CD8-positive, alpha-beta T cell (primary cell): ENCODE measurements at places on chromosomes 5 and 9.
A peak's percentile ranks its signal among the peaks of the same experiment; 100 is the strongest.

GRCh38 chr5:157574456-157575380 is 857 bp downstream of the ADAM19 start:
- DNase-seq, result peak; percentile 26

GRCh38 chr9:135613946-135614805 is 25.2 kb downstream of the GLT6D1 start:
- no peak for DNase-seq

DNA sequence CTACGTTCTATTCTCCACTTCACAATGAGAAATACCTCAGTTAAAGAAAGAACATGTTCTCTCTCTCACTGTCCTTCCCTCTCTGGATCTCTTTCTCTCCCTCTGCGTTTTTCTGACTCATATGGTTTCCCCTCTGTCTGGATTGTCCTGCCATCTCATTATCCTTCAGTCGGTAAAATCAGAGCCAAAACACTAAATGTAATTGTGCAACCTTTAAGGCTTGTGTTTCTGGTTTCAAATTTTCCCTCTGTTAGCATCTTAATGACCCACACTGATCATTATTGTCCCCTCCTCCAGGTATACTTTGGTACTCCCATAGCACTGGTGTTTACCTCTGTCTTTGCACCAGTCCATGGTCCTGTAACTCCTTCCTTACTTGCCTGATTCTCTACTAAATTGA is 509.4 kb upstream of the C9orf72 start:
- DNase-seq, result no peak

DNA sequence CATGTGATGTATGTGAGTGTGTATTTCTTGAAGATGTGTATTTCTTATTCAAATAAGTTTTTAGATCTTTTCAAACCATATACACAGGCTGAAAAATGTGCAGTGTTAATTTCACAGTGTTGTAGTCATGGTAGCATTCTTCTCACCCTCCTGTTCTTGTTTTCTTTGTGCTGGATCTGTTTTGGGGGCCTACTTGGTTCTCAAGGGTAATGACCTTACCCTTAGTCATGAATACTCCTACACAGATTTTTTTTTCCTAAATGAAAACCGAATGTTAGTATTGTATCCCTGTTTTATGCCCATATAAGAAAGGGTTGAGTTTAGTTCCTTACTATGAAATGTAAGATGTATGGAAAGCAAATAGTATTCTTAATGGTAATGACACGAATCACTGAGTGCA is 88.0 kb downstream of the SLC44A1 start:
- DNase-seq, result no peak

DNA sequence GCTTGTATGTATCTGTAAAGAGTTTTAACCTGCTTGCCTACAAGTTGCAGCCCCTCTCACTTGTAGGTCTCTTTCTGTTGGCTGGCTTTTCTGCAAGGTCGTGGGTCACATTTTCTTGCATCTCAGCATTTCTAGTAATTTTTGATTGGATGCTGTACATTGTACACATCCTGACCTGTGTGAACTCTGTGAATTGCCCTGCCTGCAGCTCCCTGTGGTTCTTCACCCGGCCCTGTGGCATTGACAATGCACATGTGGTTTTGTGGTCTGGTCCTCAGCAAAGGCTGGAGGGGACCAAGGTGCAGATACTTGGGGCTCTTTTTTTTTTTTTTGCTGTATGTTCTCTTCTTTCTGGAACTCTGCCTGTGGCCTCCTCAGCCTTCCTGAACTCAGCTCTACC is 53.6 kb downstream of the WNK2 start:
- no peak for DNase-seq

- no peak for DNase-seq
Measured at GRCh38 chr9:125521462-125522327, 185.3 kb downstream of the MAPKAP1 start.

DNA sequence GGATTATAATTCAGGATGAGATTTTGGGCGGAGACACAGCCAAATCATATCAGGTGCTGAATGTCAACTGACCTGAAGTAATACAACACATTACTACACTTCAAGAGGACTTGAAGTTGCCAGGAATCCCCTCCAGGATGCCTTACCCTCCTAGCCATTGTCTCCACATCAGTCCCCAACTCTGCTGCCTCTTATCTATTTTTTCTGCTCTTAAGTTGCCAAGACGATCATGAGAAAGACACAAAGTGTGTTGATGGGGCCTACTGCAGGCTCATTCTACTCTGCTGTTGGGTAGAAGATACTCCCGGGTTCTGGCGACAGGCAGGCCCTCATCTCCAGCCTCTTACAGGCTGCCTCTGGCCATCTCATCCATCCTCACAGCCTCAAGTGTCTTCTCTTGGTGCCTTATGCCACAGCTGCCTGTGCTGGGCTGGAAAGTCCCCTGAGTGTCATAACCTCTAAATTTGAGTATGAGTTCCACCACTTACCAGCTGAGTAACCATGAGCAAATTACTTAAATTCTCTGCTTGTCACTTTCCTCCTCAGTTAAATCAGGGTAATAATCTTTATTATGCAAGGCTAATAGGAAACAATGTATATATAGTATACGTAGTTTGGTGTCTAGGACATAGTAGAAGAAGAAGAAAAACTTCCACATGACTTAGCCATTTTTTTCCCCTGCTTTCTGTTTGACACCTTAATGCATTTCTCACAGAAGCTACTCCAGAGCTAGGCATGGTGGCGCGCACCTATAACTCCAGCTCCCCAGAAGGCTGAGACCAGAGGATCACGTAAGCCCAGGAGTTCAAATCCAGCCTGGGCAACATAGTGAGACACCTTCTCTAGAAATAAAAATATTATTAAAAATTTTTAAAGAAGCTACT is 73.0 kb upstream of the SNX2 start:
- DNase-seq, result peak; percentile 3

- DNase-seq, result no peak
Measured at GRCh38 chr5:67896311-67896929, 319.1 kb upstream of the PIK3R1 start.

DNA sequence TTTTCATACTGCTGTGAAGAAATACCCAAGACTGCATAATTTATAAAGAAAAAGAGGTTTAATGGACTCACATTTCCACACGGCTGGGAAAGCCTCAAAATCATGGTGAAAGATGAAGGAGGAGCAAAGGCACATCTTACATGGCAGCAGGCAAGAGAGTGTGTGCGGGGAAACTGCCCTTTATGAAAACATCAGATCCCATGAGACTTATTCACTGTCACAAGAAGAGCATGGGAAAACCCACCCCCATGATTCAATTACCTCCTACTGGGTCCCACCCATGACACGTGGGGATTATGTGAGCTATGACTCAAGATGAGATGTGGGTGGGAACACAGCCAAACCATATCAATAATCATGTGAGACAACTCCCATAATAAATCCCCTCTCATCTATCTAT is 8.7 kb downstream of the TTC39B start:
- peak; percentile 33 for DNase-seq

- DNase-seq, result no peak
Measured at GRCh38 chr5:151275803-151276202, 22.8 kb downstream of the GM2A start.

DNA sequence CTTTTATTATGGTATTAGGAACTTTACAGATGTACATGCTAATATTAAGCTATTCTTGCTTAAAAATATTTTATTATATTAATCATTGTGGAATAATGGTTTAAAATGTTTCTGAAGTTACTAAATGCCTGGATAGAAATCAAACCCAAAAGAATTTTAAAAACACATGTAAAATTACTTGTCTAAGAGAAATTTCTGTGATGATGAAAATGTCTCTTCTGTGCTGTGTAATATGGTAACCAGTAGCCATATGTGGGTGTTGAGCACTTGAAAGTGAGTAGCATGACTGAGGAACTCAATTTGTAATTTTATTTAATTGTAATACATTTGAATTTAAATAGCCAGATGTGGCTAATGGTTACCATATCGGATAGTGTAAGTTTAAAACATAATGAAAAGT is 66.7 kb upstream of the HSPB3 start:
- DNase-seq, result no peak

GRCh38 chr9:131707733-131708157 is 32.1 kb downstream of the RAPGEF1 start:
- no peak for DNase-seq

- no peak for DNase-seq
Measured at GRCh38 chr5:168266016-168266415, 25.4 kb upstream of the WWC1 start.

DNA sequence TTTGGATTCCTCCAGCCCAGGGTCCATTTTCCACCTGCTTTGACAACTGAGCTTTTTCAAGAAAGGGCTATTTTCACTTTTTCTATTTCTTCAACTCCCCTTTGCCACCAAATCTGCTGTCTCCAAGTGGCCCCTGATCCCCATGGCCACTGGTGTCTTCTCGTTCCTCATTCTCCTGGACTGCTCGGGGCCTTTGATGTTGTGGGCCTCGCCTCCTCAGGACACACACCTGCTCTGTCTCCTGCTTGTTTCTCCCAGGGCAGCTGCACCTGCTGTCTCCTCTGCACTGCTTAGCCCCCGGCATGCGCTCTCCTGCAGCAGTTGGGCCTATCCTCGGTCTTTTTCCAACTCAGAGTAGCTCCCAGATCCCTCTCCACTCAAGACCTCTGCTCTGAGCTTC is 16.3 kb upstream of the NANS start:
- DNase-seq, result no peak

DNA sequence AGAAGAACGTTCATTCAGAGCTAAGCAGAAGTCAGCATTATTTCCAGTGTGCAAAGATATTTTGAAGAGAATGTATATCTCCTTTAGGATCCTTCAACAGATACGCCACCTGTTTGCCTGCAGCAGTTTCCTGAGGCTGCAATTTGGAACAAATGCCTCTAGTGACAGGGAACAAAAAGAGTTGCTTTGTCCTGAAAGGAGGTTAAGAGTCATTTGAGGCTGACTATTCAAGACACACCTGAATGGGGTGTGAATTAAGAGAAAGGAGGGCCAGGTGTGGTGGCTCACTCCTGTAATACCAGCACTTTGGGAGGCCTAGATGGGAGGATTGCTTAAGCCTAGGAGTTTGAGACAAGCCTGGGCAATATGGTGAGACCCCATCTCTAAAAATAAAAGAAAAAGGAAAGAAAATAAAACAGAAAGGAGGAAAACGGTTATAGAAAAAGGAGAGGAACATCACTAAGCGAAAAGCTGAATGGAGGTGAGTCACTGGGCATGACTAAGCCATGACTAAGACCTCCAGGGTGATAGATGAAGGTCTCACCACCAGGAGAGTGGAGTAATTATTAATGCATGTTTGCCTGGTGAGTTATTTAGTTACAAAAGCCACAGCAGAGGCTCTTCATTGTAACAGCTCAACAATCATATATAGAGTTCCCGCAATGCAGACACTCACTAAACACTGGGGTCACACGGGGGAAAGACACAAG is 255.2 kb upstream of the TNC start:
- DNase-seq, result no peak

GRCh38 chr9:72998363-72998762 is 45.5 kb upstream of the ALDH1A1 start:
- DNase-seq, result no peak

DNA sequence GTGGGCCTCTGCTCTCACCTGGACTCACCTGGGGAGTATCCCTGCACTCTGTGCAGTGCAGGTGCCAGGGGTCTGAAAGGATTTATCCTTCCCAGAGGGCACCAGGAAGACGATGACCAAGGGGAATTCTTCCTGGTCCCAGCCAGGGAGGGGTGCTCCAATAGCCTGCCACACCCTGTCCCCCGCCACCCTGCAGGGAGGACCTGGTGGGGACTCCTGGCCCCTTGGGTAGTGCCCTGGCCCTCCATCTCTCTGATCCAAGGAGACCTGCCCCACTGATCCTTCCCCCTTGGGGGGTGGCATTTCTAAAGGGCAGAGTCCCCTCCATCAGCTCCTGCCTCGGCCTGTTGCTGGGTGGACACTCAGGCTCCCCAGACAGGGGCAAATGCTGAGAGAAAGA is 70.7 kb downstream of the NTNG2 start:
- no peak for DNase-seq

- DNase-seq, result no peak
Measured at GRCh38 chr5:41485533-41485932, 24.9 kb downstream of the PLCXD3 start.

GRCh38 chr9:72213906-72214305 is 64.7 kb downstream of the GDA start:
- DNase-seq, result no peak
